Vein endothelial cell (primary cell): ENCODE measurements at places on chromosomes 4 and X. TPM values are rescaled to one million over a fixed set of nuclear protein-coding genes. Genes with fewer than 3 reads are reported as not detected.

The GAGE12E gene
- total RNA-seq = not detected in 2 replicates

The CENPVL2 gene
- total RNA-seq = not detected in 2 replicates

The PABPC1L2B gene
- not detected in 2 replicates for total RNA-seq

The FGB gene
- not detected in 2 replicates for total RNA-seq

The GYG2 gene
- total RNA-seq = under 0.01 TPM in 1 of 2 replicates, not detected in the other

The ESX1 gene
- 0.29 and 0.65 TPM in 2 replicates for total RNA-seq

The GPM6B gene
- total RNA-seq = under 0.01 and 0.33 TPM in 2 replicates

The ARHGAP24 gene
- 118 and 135 TPM in 2 replicates for total RNA-seq

The FSTL5 gene
- total RNA-seq = 0.10 and 0.98 TPM in 2 replicates

The ERCC6L gene
- 2.3 and 6.3 TPM in 2 replicates for total RNA-seq

The CXorf51A gene
- not detected in 2 replicates for total RNA-seq

The XAGE1A gene
- total RNA-seq = not detected in 2 replicates

The PLXNB3 gene
- total RNA-seq = 11.0 and 11.4 TPM in 2 replicates

The ZNF185 gene
- 0.65 and 25.3 TPM in 2 replicates for total RNA-seq

The KCNE5 gene
- under 0.01 and 0.38 TPM in 2 replicates for total RNA-seq

The ANK2 gene
- 1.3 and 9.4 TPM in 2 replicates for total RNA-seq

The CT45A5 gene
- not detected in 2 replicates for total RNA-seq

The XAGE5 gene
- not detected in 2 replicates for total RNA-seq

The PHEX gene
- total RNA-seq = 0.96 and 0.98 TPM in 2 replicates

The IGFBP7 gene
- 307 and 834 TPM in 2 replicates for total RNA-seq

The PAGE4 gene
- total RNA-seq = not detected in 2 replicates

The PRAF2 gene
- 7.3 and 9.8 TPM in 2 replicates for total RNA-seq

The DRD5 gene
- total RNA-seq = not detected in 2 replicates

The TBC1D19 gene
- total RNA-seq = 8.5 and 10.5 TPM in 2 replicates

The DGAT2L6 gene
- not detected in 2 replicates for total RNA-seq

The NLGN3 gene
- 0.19 and 0.33 TPM in 2 replicates for total RNA-seq

The C1QTNF7 gene
- total RNA-seq = not detected in 2 replicates

The MAGEC2 gene
- total RNA-seq = not detected in 2 replicates

The MEPE gene
- total RNA-seq = not detected in 2 replicates

The NSUN7 gene
- not detected in 2 replicates for total RNA-seq

The GUCY1A1 gene
- total RNA-seq = 10.2 and 13.1 TPM in 2 replicates

The EREG gene
- total RNA-seq = not detected in 2 replicates

The WDR17 gene
- total RNA-seq = under 0.01 and 0.19 TPM in 2 replicates

The UGT2B17 gene
- total RNA-seq = not detected in 2 replicates

The PGAM4 gene
- total RNA-seq = not detected in 2 replicates
